ENCODE measurements at places on chromosomes 3 and 15.
A peak's percentile ranks its signal among the peaks of the same experiment; 100 is the strongest.

- DNase-seq, result peak; percentile 42
These were observed 216.9 kb downstream of the IGSF11 start for GRCh38 chr3:118817748-118818165.

- DNase-seq, result no peak
These were observed 98.1 kb upstream of the TGFBR2 start for GRCh38 chr3:30508339-30508738.

GRCh38 chr15:68818769-68819494, 1.8 kb downstream of the ANP32A start:
- peak; percentile 49 for DNase-seq

GRCh38 chr15:92801774-92802464, 98.2 kb upstream of the CHD2 start:
- no peak for DNase-seq

GRCh38 chr15:77632534-77633133, at the start of gene LINGO1:
LINGO1 (minus strand) TSS chr15:77632912; CDS start chr15:77632315, 597 bp downstream.
- no peak for DNase-seq

DNA sequence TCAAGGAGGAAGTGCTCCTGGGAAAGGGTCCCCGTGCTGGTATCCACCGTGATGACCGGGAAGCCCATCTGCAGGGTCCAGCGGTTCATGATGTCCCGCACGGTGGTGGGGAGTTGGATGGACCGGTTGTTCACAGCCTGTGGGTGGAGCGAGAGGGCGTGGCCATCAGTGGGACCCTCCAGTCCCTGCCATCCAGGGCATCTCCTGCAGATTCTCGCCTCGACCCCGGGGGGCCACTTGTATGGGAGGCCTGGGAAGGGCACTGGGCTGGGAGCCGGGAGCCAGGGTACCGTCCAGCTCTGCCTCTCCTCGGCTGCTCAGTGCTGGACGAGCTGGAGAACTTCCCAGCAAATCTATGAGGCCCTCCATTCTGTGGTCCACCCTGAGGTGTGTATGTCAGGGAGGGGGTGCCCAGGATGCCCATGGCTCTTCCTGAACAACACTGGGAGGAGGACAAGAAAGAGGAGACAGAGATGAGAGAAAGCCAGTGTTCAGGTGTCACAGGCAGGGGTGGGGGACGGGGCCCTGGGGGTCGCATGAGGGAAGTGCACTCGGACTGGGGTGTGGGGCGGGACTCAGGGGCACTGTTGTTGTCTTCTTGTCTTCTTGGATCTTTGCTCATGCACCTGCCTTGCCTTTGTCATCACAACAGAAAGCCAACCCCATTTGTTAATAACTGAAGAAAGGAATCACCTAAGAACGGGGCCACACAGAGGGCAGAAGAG, 13.0 kb downstream of the ANPEP start:
- DNase-seq, result no peak

DNA sequence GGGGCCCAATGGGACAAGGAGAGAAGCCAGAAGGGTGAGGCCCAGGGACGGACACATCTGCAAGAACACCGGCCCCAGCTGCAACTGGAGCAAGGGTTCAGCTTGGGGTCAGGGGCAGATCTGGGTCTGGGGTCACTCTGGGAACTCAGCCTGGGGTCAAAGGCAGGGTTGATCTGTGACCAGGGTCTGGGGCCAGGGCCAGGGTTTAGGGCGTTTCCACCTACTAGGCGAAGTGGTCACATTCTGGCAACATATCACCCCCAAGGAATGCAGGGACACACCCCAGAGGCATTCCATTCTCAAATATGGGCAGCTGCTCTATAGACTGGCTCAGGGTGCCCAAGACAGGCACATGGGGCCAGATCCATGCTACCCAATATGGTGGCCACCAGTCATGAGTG, 9.0 kb downstream of the UROC1 start:
- no peak for DNase-seq

DNA sequence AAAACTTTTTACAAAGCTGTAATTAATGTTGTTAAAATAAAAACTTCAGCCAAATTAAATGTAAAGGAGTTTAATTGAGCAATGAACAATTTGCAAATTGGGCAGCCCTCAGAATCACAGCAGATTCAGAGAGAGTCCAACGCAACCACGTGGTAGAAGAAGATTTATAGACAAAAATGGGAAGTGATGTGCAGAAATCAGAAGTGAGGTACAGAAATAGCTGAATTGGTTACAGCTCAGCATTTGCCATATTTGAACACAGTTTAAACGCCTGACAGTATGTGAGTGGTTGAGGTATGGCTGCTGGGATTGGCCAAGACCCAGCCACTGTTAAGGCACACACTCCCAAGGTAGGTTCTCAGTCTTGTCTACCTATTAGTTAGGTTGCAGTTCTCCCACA, 14.4 kb upstream of the PLA2G4D start:
- DNase-seq, result no peak

- DNase-seq, result no peak
These were observed 243.6 kb upstream of the LYSMD4 start for GRCh38 chr15:99976811-99977271.

GRCh38 chr15:101372960-101373525, 78.0 kb upstream of the SNRPA1 start:
- DNase-seq, result no peak

GRCh38 chr3:152206243-152206760, 62.4 kb upstream of the MBNL1 start:
- no peak for DNase-seq

DNA sequence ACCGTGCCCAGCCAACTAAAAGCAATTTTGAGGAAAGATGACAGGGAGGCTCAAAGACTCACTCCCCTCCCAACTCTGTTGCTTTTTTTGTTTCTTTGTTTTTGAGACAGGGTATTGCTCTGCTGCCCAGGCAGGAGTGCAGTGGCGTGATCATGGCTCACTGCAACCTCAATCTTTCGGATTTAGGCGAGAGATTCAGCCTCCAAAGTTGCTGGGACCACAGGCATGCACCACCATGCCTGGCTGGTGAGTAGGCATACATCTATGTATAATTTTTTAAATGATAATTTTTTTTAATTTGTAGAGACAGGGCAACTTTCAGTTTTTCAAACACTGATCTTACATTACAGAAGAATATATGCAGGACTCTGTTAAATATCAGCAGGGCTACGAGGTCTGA, 15.8 kb upstream of the THUMPD3 start:
- DNase-seq, result no peak

GRCh38 chr3:47398228-47398627, 17.4 kb downstream of the PTPN23 start:
- no peak for DNase-seq

- no peak for DNase-seq
These were observed 235.3 kb downstream of the C3orf38 start for GRCh38 chr3:88385090-88385489.

- DNase-seq, result no peak
These were observed 32.4 kb upstream of the TKT start for GRCh38 chr3:53288214-53288613.

GRCh38 chr3:41176596-41176995, 22.7 kb upstream of the CTNNB1 start:
- no peak for DNase-seq

DNA sequence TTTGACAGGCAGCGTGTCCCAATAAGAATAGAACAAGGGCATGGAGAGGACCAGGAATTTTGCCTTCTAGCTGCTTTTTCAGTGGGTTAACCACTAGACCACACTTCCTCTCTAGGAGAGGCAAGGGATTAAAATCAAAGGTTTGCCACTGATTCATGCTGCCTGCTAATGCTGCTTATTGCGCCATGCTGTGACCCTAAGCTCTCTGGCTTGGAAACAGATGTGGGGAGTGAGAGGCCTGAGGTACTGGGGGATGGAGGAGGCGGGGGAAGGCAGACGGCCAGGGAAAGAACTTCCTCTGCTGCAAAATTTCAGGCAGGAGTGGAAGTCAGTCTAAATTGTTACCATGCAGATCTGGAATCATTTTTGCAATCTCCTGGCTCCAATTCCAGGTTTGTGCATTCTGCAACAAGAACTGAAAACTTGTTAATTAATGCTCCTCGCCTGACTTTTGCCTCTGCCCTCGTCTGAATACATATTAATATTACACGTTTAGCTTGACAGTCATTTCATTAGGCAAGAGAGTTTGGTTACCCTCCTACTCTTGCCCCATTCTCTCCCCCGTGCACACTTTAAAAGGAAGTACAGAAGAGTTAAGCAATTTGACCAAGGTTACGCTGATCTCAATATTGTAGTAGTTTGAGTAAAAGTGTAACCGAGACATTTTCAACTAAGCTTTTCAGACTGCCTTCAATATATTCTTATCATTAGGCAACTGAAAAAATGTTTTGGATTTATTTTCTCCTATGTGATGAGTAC, 121.7 kb upstream of the SPRED1 start:
- DNase-seq, result no peak

DNA sequence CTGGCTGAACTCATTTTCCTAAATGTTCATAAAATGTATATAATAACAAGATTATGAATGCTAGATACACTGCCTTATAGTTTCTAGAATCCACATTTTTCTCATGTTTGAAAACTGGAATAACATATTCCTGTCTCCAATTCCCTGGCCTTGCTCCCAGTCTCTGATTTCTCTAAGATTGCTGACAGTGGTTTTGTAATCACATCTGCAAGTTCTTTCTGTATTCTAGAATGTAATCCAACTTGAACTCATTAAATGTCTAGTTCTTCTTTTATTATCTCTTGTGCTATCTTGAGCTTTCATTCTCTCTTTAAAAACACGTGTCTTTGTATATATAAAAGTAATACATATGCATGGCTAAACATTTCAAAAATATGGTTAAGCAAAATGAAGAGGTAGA, 215.2 kb upstream of the ADAMTS9 start:
- no peak for DNase-seq

- no peak for DNase-seq
These were observed 21.5 kb downstream of the LIPH start for GRCh38 chr3:185530856-185531255.

- no peak for DNase-seq
These were observed 613.2 kb downstream of the PDCD6IP start for GRCh38 chr3:34411596-34411995.

DNA sequence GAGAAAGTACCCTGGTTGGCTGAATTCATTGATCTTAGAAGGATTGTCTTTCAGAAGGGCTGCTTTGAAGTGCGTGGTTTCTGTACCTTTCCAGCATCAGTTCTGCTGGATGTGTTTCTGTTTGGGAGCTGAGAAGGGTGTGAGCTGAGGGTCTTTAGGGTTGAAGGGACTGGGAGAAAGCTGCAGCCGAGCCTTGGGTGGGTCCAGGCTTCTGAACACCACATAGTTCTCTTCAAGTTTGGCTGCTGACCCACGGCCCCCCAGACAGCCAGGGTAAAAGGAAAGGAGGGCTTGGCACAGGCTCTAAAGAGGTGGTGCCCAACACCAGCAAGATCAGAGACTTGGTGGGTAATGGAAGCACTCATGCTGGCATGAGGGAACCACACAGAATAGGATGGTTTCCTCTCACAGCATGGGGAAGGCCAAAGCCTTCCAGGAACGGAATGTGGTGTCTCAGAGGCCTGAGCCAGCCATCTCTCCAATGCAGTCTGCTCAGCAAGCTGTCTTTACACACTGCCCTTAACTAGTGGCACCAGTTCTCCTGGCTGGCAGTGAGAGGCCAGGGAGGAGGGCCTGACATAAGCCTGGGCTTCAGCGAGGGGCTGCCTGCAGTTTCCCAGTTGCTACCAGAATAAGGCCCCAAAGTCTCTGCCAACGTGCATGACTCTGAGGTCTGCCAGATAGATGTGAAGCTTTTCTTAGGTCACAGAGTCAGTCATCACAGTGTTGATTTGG, 239.0 kb upstream of the TRIM42 start:
- no peak for DNase-seq

GRCh38 chr15:80679167-80679803, 15.8 kb upstream of the ABHD17C start:
- DNase-seq, result no peak

GRCh38 chr3:12557473-12558100, 700 bp downstream of the MKRN2 start:
- DNase-seq, result no peak

GRCh38 chr3:127788451-127788909, 33.8 kb downstream of the MGLL start:
- DNase-seq, result no peak

DNA sequence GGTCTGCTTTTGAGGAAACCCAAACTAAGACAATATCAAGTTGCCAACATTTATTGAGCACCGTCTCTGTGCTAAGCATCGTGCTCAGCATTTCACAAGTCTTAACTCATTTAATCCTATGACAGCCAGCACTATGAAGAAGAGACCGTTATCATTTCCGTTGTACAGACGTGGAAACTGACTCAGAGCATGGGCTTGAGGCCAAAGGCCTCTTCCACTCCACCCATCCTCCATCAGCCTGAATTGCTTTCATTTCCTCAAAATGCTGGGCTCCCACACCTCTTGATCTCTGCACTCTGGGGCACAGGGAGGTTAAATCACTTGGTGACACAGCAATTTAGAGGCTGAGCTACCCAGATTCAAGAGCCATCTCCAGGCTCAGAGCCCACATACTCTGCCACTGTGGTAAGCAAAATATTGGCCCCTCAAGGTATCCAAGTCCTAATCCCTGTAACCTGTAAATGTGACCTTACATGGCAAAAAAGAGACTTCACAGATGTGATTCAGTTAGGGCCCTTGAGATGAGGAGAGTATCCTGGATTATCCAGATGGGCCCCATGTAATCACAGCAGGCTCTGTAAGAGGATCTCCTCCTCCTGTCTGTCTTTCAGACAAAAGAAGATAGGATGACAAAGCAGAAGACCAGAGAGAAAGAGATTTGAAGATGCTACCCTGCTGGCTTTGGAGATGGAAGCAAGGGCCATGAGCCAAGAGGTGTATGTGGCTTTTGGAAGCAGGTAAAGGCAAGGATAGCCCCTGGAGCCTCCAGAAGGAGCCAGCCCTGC, 24.3 kb upstream of the FLNB start:
- peak; percentile 73 for DNase-seq

DNA sequence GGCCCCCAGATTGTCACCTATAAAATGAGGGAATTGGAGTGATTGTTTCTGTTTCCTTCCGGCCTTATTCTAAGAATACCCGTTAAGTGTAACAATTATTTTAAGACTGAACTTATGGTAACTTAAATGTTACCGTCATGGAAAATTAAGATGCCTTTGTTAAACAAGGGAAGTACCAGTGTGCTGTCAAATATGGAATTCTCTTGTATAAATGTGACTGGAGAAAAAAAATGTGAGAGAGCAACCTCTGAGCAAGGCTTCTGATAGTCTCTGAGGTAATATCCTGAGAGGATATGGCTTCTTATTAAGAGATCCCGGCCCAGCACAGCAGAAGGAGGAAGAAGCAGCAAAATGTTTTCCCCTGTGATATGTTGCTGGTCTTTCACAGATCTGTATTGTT, 480.7 kb upstream of the ADAMTS9 start:
- no peak for DNase-seq

DNA sequence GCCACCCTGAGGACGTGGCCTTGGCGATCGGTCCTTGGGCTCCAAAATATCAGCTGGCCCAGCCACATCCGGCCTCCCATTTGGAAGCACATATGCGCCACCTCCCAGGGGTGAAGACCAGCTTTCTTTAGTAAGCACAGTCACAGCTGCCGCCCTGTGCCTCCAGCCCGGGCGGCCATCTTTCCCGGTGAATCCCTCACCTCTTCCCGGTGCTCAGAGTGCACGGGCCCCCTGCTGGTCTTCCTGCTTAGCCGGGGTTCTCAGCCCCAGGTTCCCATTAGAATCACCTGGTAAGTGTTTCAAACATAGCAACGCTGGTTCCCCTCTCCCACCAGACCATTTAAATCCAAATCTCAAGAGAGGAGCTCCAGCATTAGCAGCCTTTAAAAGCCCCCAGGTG, 232.2 kb downstream of the VPS13C start:
- no peak for DNase-seq
